ENCODE measurements at places on chromosomes 3 and 15.

GRCh38 chr3:165885558-165886270 is 48.5 kb upstream of the BCHE start:
- no peak for DNase-seq

GRCh38 chr3:169562988-169563774 is 100.3 kb downstream of the MECOM start:
- DNase-seq, result no peak

GRCh38 chr3:126311338-126311978 is 45.8 kb downstream of the KLF15 start:
- no peak for DNase-seq

- no peak for DNase-seq
Observed at GRCh38 chr3:150582620-150583019, 20.5 kb upstream of the SELENOT start.

DNA sequence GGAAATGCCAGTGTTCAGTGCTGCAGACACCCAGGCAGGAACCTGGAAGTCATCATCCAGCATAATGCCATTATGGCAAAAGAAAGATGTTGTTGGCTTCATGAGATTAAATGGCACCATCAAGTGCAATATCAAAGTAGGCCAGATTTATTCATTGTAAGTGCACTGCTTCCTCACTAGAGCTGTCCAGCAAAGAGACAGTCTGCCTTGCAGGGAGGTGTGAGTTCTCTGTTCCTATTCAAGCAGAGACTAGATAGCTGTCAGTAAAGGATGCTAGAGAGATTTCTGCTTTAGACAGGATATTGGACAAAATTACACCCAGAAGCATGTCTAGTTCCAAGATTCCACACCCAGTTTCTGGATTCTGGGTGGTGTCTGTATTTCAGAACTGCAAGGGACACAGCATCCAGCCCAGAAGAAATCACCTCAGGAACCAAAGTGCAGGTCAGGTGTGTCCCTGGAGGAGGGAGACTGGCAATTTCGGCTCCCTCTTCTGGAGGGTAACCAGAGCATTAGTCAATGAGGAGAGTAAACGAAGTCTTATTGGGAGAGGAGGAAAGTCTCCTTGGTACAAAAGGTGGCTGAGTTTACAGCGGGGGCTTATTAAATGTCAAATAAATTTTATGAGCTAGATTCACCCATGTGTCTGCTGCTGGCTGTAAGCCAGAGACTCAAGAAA is 377.3 kb downstream of the EPHB1 start:
- no peak for DNase-seq

DNA sequence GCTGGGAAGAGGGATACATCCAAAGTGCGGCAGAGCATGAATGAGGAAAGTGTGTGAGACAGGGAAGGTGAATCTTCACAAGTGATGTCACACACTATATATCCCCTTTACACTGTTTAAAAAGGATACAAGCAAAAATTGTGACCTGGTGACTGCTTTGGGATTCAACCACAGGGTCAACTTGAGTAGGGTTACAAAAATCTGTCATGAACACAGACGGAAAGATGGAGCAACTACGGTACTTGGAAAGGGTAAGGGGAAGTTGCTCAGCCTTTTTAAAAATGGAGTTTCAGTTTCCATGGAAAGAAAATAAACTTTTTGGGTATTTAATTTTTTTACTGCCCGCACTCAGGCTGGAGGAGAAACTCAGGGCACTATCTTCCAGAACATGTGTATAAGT is 60.3 kb downstream of the B3GNT5 start:
- no peak for DNase-seq

- DNase-seq, result no peak
Observed at GRCh38 chr3:127276995-127277394, 10.9 kb downstream of the PRR20G start.
